Myocyte (in vitro differentiated cells): ENCODE measurements at places on chromosomes 12 and 14.

GRCh38 chr12:112584266-112584722 is 165.5 kb downstream of the PTPN11 start:
- no peak for DNase-seq

DNA sequence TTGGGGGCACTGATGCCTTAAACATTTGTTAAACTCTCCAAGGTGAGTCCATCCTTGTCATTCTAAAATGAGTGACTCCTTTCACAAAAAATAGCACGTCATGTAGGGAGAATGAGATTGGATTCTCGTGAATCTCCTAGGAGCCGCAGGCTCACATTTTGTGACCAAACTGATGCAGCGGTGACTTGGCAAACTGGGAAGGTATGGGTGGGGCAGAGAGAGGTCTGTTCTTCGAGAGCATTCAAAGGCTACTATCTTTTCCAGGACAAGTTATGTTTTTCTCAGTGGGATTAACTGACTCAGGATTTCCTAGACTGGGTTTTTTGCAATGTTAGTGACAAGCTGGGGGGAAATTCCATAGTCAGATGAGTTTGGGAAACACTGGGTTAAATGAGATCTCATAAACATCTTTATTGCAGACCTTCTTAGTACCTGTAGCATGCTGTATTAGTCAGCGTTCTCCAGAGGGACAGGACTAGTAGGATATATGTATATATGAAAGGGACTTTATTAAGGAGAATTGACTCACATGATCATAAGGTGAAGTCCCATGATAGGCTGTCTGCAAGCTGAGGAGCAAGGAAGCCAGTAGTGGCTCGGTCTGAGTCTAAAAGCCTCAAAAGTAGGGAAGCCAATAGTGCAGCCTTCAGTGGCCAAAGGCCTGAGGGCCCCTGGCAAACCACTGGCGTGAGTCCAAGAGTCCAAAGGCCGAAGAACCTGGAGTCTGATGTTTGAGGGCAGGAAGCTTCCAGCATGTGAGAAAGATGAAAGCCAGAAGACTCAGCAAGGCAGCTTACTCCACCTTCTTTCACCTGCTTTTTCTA is 61.0 kb downstream of the FOXN4 start:
- no peak for DNase-seq

- no peak for DNase-seq
Measured at GRCh38 chr14:75044322-75044721, 6.9 kb downstream of the MLH3 start.

DNA sequence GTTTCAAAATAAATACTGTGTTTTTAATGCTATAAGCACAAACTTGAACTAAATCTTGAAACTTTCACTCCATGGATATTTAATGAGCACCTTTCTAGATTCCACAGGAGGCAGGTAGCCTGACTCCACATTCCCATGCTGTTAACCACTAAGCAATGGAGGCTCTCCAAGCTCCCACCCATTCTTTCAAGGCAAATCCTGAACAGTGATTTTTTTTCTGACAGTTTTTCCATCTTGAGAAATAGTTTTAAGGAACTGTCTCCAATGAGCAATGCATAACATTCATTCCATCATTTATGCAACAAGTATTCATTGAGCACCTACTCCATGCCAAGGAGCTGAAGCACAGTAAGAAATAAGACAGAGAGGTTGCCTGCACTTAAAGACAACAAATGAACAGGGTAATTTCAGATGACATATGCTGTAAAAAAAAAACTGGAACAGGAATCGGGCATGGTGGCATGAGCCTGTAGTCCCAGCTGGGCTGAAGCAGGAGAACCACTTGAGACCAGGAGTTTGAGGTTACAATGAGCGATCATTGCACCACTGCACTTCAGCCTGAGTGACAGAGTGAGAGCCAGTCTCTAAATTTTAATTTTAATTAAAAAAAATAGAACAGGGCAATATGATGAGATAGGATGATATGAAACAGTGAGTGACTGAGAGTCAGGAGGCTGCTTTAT is 102.3 kb upstream of the CPSF6 start:
- DNase-seq = no peak

DNA sequence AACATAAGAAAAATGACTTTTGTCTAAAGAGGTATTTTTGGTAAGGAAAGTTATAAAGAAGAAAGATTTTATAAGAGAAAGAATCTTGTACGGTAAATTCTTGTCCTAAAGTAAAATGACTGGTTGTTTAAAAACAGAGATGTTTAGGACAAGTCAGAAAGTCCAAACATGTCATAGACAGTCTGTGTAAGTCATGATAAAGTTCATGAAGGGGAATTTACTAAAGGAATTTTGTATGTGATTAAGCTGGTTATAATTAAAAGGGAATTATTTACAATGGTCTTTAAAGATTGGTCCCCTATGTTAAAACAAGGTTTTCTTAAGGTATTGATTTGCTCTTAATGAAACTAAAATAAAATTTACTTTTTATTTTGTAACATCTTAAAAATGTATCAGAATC is 269.4 kb upstream of the CCDC196 start:
- DNase-seq = no peak

GRCh38 chr14:72128629-72129028 is 196.4 kb downstream of the RGS6 start:
- no peak for DNase-seq

- DNase-seq = no peak
Measured at GRCh38 chr12:63018273-63018672, 83.3 kb upstream of the PPM1H start.

GRCh38 chr14:101217080-101217463 is 313.6 kb upstream of the RTL1 start:
- DNase-seq = no peak

- no peak for DNase-seq
Measured at GRCh38 chr14:90344331-90345238, 12.8 kb upstream of the NRDE2 start.

- DNase-seq = no peak
Measured at GRCh38 chr12:123907726-123908476, 64.7 kb downstream of the CCDC92 start.

DNA sequence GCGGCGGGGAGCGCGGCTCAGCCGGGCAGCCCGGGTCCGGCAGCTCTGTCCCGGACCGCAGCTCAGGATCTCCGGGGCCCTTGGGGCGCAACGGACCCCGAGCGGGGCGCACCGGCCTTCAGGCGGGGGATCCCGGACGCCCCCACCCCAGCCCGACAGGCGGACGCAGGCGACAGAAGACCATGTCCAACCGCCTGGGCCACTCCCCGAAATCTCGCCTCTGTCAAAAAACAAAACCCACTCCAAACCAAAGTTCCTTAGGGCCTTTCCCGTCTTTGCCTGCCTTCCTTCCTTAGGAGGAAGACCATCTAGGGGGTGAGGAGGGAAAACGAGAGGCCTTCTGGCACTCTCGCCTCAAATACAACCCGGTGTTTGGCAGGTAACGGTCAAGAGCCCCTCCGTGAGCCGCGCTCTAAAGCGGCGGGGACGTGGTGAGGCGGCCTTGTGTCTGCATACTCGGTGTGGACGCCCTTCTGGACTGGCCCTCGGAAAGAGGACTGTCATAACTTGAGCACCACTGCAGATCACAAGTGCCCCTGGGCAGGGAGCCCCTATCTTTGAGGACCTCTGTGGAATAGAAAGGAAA is 604 bp downstream of the HCFC2 start:
- peak; percentile 41 for DNase-seq

- no peak for DNase-seq
Measured at GRCh38 chr12:78316631-78317468, 486.2 kb downstream of the NAV3 start.

- DNase-seq = peak; percentile 53
Measured at GRCh38 chr12:112900298-112901145, 6.2 kb upstream of the OAS1 start.

DNA sequence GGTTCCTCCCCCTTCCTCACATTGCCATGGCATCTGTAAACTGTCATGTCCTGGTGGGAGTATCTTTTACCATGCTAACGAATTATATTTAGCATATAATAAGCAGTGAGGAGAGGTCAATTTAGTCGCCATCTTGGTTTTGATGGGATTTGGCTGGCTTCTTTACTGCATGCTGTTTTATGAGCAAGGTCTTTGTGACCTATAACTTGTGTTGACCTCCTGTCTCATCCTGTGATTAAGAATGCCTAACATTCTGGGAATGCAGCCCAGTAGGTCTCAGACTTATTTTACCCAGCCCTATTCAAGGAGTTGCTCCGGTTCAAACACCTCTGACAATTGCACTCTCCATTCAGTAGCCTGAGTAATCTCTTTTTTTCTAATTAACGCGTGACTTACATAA is 2.1 kb upstream of the EIF4B start:
- no peak for DNase-seq

DNA sequence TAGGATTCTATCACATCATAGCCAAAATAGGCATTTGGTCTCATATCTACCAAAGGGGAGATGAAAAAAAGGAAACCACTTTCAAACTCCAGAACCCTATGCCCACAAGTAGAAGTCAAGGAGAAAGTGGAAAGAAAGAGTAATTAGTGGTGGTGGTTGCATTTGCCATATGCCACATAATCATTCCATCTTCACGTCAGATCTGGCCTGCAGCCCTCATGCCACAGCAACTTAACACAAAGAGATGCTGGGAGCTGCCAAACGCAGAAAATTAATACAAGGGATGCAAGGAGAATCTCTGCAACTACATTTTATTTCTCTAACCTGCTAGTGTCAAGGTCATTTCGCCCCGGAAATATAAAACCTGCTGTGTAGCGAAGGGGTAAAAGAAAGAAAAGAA is 148.6 kb upstream of the FOXN3 start:
- no peak for DNase-seq

DNA sequence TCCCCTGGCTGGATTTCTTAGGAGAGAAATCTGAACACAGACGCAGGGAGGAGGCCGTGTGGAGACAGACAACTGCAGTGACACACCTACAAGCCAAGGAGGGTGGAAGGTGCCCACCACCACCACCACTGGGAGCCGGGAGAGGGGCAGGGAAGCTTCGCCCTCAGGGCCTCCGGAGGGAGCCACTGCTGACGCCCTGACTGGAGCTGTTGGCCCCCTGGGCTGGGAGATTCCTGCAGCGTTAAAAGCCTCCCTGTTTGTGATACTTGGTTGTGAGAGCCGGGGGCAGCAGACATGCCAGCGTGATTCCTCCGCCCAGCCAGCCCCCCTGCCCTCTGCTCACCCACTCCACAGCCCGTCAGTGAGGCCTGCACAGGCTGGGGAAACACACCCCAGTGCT is 72.0 kb downstream of the CHGA start:
- DNase-seq = no peak

GRCh38 chr12:62882696-62883095 is 52.3 kb downstream of the PPM1H start:
- DNase-seq = no peak

DNA sequence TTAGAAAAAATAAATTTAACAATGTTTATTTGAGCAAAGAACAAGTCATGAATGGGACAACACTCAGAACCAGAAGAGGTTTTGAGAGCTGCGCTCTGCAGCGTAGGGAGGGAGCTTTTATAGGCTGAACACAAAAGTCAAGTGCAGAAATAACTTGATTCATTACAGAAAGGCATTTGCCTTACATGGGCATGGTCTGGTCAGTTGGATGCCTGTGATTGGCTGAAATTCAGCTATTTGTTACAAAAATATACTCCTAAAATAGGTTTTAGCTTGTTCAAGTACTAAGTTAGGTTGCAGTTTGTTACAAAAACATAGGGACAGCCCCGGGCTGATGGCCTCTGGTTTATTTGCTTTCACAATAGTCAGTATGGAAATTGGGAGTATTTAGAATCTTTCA is 118.0 kb downstream of the NUAK1 start:
- DNase-seq = no peak

DNA sequence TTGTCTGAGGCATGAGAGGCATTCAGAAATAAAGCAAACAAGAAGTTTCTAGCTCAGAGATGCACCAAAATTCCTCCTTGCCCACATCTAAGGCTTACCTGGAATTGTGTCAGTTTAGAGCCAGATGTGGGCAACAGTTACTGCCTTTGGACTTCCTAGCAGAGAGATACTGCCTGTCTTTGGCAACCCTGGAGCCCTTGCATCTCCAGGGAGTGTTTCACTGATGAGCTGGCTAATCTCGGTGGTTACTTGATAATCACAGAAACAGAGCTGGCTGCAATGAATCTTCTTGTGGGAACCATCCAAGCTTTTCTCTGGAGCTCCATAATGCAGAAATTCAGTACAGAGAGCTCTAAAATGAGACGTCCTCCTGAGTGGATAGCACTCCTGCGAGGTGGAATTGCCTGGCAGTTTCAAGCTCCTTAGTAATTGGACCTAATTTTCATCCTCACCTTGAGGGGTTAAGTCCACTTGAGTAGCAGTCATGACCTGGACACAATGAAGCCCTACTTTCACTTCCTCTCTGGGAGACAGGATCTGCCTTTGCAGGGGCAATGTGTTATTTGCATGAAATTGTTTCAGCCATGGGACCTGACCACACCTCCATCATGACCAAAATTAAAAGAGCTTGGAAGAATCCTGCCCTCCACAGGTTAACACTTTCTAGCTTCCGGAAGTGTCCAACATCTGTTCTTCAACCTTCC is 108.8 kb upstream of the ARHGAP5 start:
- DNase-seq = peak; percentile 46

DNA sequence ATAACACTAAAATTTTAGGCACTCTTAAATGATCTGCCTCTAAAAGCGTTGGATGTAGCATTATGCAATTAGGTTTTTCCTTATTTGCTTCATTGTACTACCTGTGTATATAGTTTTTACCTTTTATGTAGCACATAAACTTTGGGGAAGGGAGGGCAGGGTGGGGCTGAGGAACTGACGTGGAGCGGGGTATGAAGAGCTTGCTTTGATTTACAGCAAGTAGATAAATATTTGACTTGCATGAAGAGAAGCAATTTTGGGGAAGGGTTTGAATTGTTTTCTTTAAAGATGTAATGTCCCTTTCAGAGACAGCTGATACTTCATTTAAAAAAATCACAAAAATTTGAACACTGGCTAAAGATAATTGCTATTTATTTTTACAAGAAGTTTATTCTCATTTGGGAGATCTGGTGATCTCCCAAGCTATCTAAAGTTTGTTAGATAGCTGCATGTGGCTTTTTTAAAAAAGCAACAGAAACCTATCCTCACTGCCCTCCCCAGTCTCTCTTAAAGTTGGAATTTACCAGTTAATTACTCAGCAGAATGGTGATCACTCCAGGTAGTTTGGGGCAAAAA is 4.1 kb downstream of the CDKN1B start:
- peak; percentile 28 for DNase-seq

DNA sequence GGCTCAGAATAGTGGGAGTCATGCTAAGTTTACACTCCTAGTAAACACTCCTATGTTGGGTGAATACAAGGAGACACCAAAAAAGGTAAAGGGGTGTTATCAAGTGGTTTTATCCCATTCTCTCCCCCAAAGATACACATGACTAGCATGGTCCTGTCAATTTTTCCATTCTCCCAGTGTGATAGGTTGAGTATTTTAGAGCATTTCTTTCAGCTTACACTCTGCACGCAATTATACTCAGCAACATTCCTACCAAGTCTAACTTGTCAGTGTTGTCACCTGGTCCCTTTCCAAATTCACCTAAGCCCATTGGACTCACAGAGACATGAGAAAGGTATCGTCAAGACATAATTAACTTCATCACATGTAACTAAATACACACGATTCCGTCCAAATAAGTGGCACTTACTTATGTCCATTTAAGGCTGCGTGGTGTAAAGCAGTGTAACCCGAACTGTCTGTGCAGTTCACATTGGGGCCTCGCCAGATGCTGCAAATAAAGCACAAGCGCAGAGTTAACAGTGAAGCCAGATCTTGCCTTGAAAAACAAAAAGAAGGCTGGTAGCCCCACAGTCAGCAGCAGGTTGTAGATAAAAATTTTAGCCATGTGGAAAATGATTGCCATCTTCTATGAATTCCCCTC is 159.7 kb downstream of the ANKS1B start:
- peak; percentile 7 for DNase-seq
